Stimulated activated CD4-positive, alpha-beta T cell treated with anti-CD3 and anti-CD28 coated beads, Interleukin-4, amount 100 ng/mL, for 4 hours (primary cell): ENCODE measurements at places on chromosomes 3 and 15.

GRCh38 chr3:185290266-185290665, 36.4 kb upstream of the EHHADH start:
- DNase-seq = no peak

DNA sequence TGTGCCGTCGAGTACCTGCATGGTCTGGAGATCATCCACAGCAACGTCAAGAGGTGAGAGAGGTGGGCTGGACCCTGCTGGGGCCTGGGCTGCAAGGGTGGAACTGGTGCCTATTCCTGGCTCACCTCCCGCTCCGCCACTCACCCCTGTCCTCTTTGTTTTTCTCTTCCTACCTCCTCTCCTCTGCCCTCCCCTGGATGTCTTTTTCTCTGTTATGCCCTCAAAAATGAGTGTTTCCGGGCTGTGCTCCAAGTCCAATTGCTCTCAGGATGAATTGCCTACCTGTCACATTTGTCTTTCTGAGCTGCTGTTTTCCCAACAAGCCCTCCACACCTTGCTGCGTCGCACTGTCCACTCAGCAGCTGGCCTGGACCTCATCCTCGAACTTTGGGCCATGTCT, 28.5 kb upstream of the TATDN2 start:
- DNase-seq = no peak

DNA sequence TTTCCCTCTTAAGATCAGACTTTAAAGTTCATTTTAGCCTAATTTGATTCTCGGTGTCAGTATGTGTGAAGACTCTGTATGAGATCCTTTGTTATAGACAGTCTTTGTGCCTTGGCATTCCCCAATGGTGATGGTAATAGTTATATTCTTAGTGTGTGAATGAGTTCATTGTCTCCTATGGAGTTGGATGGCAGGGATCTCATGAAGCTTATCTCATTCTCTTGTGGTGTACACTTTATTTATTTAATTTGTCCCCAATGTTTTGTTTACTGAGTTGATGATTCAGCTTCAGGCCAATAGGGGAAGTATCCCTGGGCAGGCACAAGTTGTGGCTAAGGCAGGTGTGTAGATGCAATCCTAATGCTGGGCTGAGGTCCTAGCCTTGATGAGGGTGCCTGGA, 222.0 kb upstream of the DPPA4 start:
- DNase-seq = no peak

GRCh38 chr3:195148549-195148948, 122.4 kb downstream of the XXYLT1 start:
- no peak for DNase-seq

DNA sequence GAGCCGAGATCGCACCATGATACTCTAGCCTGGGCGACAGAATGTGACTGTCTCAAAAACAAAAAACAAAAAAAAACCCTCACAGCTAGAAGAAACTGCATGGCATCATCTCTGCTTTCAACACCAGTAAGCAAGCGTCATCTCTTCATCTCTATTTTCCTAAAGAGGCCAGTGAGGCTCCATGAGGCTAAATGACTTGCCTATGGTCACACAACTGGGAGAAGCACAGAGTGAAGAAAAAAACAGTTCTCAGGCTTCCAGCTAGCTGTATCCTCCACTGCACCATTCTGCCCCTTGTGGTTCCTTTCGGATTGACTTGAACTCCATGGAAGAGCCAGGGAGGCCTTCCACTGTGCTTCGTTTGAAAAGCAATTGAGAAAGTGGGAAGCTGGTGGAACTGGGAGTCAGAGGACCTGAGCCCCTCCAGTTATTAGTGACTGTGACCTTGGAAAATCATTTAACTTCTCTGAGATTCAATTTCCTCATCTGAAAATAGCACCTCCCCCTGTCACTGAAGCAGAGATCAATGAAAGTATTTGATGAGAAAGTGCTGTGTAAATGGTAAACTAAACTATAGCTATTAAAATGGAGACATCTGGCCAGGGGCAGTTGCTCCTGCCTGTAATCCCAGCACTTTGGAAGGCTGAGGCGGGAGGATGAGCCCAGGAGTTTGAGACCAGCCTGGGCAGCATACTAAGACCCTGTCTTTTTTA, 32.1 kb upstream of the DENND4A start:
- DNase-seq = no peak

- no peak for DNase-seq
Observed at GRCh38 chr15:57138349-57138788, 219.9 kb downstream of the TCF12 start.

- no peak for DNase-seq
Observed at GRCh38 chr15:54843006-54843405, 353.7 kb downstream of the RSL24D1 start.

- DNase-seq = no peak
Observed at GRCh38 chr15:48516121-48516520, 129.4 kb downstream of the FBN1 start.

GRCh38 chr3:161104561-161105551, at the start of gene B3GALNT1:
Gene B3GALNT1, minus strand, starts transcription at chr3:161105349. Its CDS starts 18,595 bp downstream, at chr3:161086754.
- peak; percentile 14 for DNase-seq

DNA sequence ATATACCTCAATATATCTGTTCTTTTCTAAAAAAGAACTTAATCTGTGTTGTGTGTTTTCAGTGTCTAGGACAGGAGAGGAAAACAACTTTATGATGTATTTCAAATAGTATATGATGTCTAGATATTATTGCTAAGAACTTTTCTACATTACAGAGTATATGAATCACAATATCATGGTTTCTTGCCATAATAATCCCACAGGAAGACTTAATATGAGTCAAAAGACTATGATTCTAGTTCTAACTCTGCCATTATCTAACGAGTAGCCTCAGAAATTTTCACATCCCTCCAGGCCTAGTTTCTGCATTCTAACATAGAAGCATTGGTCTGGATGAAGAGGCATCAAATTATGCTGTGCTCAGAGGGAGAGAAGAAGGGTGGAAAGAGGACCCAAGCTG, 107.7 kb upstream of the SPRED1 start:
- DNase-seq = no peak

DNA sequence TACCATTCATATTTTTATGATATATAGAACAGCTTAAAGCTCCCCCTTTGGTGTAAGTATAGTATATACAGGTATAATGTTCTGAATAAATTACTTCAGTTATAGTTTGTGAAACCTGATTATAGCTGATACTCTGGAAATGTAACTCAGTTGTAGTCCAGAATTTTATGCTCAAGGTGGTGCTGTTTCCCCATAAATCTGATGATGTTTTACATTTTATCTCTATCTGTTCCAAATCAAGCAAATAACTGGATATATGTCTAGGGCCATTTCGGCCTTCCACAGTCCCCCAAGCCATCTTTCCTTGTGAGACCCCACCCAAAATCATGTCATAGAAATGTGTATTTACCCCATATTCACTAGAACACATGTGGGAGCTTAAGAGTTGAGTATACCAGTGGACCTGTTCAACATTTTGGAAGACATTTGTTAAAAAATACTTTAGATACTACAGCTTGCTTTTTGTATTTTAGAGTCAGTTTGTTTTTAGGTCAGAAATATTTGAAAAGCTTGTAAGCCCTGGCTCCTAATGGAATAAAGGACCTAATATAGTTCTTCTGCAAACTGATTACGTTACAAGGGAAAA, 107.1 kb downstream of the ATG7 start:
- no peak for DNase-seq
